ENCODE measurements at places on chromosomes 3 and 15.

- no peak for DNase-seq
Observed at GRCh38 chr3:159994182-159994581, 5.5 kb downstream of the IL12A start.

DNA sequence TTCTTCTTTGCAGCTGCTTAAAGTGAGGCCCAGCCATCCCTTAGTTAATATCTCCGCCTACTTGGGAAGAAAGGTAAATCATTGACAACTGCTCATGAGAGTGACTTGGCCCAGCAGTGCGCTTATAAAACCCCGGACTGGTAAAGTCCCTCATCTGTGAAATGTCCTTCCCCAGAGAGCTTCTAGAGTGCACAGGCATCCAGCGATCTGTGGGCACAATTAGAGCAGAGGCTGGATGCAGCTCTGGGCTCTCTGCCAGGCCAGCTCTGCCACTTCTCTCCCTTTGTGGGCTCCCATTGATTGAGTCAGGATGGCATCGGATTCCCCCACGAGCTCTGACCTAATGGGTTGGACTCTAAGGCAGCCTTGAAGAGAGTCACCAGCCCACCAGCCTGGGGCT, 219.0 kb upstream of the LINGO1 start:
- no peak for DNase-seq

GRCh38 chr3:86562090-86562489, 428.9 kb downstream of the VGLL3 start:
- no peak for DNase-seq

- no peak for DNase-seq
Observed at GRCh38 chr3:112813723-112814171, 32.9 kb downstream of the CD200R1L start.

GRCh38 chr3:167728632-167729323, 5.9 kb downstream of the PDCD10 start:
- no peak for DNase-seq

- DNase-seq = no peak
Observed at GRCh38 chr3:58190291-58190690, 20.5 kb downstream of the DNASE1L3 start.

GRCh38 chr3:150602426-150603152, 532 bp upstream of the SELENOT start:
- no peak for DNase-seq

DNA sequence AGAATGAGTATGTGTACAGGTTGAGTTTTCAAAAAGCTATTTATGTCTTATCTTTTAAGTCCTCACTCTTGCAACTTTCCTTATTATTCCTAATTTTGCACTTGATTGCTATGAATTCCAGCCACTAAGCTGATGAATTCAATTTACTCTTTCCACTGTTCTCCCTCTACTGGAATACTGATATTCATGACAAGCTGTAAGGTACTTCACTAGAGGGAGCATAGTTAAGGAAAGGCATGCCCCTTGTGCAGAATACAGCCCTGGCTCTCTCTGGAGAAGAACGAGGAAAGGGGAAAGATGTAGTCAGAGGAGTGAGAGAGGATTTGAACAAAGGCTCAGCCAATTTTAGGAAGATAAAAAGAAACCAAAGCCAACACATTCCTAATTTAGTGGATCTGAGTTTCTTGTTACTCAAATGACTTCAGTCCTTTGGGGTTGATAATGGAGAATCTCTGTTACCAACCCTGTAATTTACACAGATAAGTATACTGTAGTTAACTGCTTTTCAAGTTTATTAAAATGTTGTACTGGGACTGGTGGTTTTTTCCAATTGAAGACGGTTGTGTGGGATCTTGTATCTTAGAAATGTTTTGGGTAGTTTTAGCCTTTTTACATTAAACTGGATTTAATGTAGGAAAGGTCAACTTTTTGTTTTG, 4.0 kb downstream of the SCAANT1 start:
- DNase-seq = no peak

DNA sequence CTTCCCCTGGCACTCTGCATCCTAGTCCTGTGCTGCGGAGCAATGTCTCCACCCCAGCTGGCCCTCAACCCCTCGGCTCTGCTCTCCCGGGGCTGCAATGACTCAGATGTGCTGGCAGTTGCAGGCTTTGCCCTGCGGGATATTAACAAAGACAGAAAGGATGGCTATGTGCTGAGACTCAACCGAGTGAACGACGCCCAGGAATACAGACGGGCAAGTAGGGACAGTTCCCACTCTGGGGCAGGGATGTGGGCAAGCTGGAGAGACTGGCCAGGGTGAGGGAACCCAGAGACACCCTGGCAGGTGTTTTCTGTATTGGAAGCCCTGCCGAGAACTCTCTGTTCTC, 247 bp downstream of the FETUB start:
- DNase-seq = no peak

GRCh38 chr3:98035208-98035607, at the start of gene GABRR3:
Gene GABRR3 (minus strand): TSS chr3:98035315. CDS start chr3:98034987, 328 bp downstream.
- DNase-seq = no peak

DNA sequence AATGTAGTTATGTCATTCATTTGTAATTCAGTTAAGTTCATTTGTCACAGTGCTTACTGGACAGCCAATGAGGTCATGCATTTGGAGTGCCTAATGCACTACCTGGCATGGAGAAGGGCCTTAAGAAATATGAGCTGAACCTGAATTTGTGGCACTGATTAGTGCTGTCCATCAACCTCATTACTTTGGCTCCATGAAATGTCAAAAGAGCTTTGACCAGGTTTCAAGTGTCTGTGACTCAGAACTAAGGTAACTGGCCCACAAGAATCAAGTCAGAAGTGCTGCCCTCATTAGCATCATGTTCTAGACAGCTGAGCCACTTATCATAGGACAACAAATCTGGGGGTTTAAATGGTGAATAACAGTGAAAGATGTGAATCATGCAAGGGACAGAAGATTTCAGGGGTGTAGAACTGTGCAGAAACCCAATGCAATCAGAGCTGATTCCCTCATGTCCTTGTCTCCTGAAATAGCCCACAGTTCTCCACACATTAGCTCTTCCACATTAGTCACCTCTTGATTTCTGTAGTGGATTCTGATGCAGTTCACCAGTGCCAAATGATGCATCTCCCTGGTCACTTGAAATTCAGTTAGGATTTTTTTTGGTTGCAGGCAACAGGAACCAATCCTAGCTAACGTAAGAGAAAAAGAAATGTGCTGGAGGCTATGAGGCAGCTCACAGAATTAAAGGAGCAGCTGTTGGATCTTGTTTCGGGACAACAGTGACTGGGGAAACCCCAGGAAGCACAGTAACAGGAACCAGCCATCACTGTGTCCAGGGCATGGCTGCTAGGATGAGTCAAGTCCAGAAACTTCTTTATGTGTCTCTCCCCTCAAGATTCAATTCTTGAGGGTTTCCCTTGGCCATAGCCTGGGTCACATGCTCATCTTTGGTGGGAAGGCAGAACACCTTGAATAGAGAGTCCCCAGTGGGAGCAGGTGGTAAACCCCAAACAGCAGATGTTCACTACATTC, 38.7 kb downstream of the CHST2 start:
- no peak for DNase-seq

DNA sequence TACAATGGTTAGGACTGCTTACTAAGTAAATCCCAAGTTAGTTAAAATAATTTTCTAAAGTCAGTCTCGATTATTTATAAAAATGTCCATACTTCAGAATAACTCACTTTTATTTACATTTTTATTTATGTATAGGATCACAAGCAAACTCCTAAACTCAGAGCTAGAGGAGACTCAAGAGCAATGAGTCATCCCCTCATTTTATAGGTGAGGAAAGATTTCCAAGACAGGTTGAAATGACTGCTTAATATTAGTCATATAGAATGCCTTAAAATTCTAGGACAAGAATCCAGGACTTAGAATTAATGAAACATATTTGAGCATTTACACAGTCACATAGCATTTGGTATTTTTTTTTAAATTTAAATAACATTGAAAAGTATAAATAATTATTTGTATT, 983.8 kb downstream of the SI start:
- DNase-seq = no peak

- no peak for DNase-seq
Observed at GRCh38 chr3:172148702-172149565, 109.6 kb downstream of the FNDC3B start.

DNA sequence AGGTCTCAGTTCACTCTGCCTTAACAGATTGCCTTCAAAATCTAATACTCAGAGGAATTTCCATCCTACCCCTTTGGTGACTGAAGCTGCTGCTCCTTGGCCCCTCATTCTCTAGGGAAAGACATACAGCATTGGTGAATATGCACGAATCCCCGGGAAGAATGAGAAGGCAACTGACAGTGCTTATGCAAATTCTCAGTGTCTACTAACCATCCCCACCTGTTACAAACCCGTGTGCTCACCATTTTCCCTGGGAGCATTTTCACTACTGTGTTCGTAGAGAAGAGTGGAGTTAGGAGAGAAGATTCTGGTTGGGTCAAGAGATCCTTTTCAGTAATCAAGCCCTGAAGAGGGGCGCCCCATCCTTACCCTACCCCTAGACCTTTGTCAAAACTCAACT, 37.7 kb downstream of the SYNM start:
- no peak for DNase-seq

- DNase-seq = no peak
Observed at GRCh38 chr3:176590722-176591121, 606.6 kb downstream of the TBL1XR1 start.

- DNase-seq = no peak
Observed at GRCh38 chr15:39321977-39322376, 258.9 kb upstream of the THBS1 start.

DNA sequence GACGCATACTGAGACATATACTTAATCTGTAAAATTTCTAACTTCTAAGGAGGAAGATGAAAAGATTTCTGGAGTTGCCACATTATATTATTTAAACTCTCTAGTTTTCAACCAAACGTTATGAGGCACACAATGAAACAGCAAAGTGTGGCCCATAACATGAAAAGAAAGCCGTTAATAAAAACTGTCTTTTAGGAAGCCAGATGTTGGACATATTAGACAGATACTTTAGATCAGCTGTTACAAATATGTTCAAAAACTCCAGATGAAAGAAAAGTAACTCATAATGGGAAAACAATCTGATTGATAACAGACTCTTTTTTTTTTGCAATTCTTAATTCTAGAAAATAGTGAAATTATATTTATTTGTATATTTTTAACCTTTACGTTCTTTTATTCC, 34.3 kb downstream of the ADAMTSL3 start:
- DNase-seq = no peak

GRCh38 chr3:108546692-108547091, 36.3 kb upstream of the MYH15 start:
- DNase-seq = no peak

DNA sequence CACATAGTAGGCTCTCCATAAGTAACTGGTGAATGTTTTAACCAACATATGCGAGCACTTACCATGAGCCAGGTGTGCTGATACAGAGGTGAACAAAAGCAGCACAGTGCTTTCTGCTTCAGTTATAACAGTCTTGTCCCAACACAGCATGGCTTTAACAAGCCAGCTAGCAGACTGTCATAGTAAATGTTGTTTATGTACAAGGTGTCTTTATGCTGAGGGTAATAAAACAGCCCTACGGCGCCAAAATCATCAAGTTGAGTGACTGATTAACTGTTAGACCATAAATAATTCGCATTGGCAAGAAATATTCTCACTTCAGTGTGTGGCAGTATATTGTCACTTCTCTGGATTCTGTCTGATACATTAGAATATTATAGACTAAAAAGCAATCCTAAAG, 646.0 kb upstream of the CFAP20DC start:
- no peak for DNase-seq

GRCh38 chr15:36908991-36909390, 191.4 kb downstream of the MEIS2 start:
- DNase-seq = no peak

DNA sequence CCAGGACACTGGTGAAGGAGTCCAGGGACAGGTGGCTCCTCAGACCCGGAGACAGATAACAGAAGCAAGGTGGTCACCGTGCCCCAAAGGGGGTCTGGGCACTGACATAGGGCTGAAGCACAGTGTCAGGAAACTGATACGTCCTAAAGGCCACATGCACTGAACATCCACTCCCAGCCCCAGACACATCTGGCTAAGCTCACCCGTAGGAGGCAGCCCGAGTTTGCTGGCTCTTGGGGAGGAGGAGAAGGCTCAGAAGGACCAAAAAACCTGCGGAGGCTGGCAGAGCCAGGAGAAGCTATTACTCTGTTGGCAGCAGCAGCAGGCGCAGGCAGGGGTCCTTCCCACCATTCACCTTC, 1.2 kb downstream of the CACNA2D2 start:
- no peak for DNase-seq

- DNase-seq = no peak
Observed at GRCh38 chr3:10292505-10293419, at the start of gene GHRL. Gene GHRL (minus strand): TSS chr3:10292947. CDS start chr3:10290180, 2,767 bp downstream.

- no peak for DNase-seq
Observed at GRCh38 chr3:46062679-46063078, 35.4 kb upstream of the XCR1 start.

- DNase-seq = no peak
Observed at GRCh38 chr3:115626006-115626409, 2.7 kb downstream of the GAP43 start.

GRCh38 chr3:119604878-119605277, 7.2 kb downstream of the PLA1A start:
- DNase-seq = no peak

GRCh38 chr3:189094539-189094938, 77.2 kb upstream of the TPRG1 start:
- DNase-seq = no peak

GRCh38 chr15:31387479-31388118, 61.0 kb downstream of the KLF13 start:
- DNase-seq = no peak

DNA sequence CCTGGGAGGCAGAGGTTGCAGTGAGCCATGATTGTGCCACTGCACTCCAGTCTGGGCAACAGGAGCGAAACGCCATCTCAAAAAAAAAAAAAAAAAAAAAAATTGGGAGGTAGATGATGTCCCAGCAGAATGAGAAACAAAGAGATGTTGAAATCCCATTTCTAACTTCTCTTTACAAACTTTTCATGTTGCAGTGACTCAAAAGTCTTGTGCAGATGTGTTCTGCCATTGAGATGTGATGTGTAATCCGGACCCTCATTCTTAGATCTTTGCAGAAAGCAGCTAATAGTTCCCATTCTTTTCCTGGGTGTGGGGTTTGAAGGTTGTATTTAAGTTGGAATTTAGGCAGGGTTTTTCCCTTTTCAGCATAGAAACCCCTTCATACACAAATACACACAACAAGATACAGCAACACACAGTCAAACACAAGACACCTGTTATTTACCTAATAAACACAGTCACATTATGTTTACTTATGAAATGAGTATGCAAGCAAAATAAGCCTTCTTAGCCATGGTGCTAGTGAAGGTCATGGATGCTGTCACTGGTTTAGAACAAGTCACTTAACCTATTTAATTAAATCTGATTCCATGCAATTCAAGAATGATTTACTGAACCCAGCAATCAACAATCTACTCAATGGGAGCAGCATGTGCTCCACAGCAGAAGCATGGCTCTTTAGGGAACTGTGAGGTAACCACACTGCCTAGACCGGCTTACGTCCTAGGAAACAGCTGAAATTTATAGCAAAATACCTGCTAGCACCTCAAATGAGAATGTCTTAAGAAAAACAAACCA, 14.9 kb downstream of the SIAH2 start:
- no peak for DNase-seq

- no peak for DNase-seq
Observed at GRCh38 chr15:90650117-90650955, 66.8 kb upstream of the BLM start.

- no peak for DNase-seq
Observed at GRCh38 chr15:31160740-31161495, 59.4 kb upstream of the TRPM1 start.

GRCh38 chr3:109900783-109901182, 563.4 kb upstream of the DPPA4 start:
- DNase-seq = no peak

- no peak for DNase-seq
Observed at GRCh38 chr15:35696767-35697231, 150.8 kb upstream of the DPH6 start.

GRCh38 chr15:34708422-34708821, 46.4 kb downstream of the GJD2 start:
- no peak for DNase-seq
